ENCODE measurements at places on chromosomes 7 and 10.

DNA sequence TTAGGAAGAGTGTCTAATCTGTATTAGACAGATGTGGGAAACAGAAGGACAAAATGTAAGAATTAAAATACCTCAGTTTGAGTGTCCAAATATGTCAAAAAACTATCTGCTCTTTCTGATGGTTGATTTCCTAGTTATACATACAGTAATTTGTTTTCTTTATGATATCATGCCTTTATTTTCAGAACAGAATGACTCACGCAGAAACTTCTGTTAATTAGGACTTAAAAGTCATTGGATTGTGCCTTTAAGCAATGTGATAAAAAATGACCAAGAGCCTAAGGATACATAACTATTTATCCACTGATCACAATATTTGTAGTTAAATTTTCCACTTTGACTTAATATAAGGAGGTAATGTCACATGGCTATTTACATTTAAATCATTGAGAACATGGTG is 206.7 kb upstream of the PTPRZ1 start:
- DNase-seq: no peak

- no peak for DNase-seq
Measured at GRCh38 chr7:33707427-33707826, 197.9 kb upstream of the BMPER start.

- no peak for DNase-seq
Measured at GRCh38 chr7:83532219-83532618, 116.7 kb downstream of the SEMA3E start.

DNA sequence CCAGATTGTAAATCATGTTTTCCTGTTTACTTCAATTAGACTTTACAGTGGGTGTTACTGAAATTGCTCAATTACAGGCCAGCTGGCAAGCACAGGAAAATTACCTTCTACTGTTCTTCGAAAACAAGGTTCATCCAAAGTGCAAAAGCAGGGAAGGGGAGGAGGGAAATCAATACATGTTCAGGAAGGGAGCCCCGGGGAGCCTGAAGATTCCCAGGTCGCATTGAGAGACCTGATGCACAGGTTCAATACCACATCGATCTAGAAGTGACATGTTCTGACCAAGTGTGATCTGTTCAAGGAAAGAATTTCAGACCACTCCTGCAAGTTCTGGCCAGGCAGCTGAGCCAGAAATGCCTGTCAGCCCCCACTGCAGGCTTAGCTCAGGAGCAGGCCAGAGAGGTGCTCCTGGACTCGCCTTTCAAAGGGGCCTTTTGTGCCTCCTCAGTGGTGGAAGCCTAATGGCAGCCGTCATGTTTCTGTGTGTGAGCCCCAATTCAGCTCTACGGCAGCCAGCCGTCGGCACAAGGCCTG is 35.9 kb downstream of the FAM53B start:
- DNase-seq: no peak

DNA sequence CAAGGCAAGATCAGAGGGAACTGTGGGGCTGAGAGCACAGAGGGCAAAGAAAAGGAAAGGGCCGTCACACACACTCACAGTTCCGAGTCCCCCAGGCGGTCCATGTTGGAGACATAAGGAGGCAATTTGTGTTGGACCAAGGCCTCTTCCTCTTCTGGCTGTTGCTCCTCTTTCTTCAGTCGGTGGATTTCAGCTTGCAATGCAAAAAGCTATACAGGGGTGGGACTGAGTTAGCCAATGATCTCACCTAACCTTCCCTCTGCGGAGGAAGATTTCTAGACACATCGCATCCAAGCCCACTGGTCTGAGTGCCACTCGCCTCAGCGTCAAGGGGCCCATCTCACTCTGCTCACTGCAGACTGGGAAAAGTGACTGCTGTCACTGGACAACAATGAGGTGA is 5.5 kb downstream of the WDR91 start:
- DNase-seq: no peak

- no peak for DNase-seq
Measured at GRCh38 chr7:46215987-46216567, 295.0 kb upstream of the IGFBP3 start.

DNA sequence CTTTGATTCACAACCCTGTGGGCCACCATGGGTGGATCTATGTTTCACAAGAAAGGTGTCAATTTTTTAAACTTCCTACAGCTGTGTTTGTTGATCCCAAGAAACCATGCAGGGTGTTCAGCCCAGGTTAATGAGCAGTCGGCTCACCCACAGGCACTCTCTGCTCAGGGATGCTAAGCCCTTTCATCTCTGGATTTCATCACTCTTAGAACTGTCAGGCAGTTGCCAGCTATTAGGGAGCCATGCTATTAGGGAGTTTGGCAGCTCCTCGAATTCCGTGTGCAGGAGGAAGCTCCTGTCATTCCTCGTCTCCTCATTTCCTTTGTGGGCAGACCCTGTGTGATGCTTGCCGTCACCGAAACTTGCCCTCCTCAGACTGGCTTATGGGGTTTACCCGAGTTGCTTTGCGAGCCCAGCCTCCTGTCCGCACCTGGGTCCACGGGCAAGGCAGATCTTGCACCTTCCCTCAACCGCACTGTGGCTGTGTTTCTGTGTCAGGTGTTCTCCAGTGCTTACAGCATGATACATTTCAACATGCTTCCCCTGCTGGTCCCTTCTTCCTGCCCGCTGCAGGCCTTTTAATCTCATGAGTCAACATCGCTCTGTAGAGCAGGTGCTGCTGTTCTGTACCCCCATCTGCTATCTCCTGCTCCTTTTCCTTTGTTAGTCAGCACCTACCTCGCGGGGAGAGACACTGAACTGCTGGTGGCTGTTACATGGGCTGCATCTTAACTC is 509.8 kb downstream of the SUGCT start:
- DNase-seq: peak; percentile 1

- DNase-seq: no peak
Measured at GRCh38 chr7:114084472-114085312, 165.9 kb upstream of the PPP1R3A start.

- no peak for DNase-seq
Measured at GRCh38 chr7:5324961-5325360, 42.2 kb downstream of the SLC29A4 start.

GRCh38 chr7:1401011-1401410 is 58.3 kb downstream of the MICALL2 start:
- no peak for DNase-seq

DNA sequence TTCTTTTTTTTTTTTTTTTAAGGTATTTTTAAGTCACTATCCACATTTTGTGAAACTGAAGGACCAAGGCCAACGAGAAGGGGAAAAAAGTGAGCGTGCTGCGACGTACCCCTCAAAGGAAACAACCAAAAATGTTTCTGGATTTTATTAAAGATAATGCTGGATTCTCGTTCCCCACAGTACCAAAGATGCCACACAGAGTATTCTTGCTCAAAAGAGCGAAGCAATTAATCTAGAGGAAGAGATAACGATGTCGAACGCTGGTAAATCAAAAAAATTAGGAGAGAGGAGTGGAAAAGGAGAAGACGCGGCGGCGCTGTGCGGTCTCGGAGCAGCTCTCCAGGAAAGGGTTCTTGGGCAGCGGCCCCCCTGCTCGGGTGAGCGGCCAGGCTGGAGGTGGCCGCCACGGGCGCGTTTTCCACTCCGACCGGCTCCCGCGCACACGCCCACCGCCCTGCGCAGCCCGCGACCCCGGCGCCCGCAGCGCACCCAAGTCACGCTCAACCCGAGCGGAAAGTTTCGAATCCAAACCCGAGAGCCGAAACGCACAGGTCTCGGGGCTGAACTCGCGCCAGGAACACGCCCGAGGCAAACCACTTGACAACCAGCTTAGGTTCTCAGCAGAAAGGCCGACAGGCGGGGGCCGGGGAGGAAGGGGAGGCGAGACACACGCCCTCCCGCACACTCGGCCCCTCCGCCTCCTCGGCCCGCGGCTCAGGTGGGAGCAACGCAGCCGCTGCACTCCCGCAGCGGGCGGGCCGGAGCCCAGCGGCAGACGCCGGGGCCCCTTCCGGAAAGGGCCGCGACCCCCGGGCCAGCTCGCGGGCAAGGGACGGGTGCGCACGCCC is 989 bp downstream of the SRPK2 start:
- DNase-seq: peak; percentile 34

- no peak for DNase-seq
Measured at GRCh38 chr7:1733908-1734730, 64.0 kb downstream of the ELFN1 start.

DNA sequence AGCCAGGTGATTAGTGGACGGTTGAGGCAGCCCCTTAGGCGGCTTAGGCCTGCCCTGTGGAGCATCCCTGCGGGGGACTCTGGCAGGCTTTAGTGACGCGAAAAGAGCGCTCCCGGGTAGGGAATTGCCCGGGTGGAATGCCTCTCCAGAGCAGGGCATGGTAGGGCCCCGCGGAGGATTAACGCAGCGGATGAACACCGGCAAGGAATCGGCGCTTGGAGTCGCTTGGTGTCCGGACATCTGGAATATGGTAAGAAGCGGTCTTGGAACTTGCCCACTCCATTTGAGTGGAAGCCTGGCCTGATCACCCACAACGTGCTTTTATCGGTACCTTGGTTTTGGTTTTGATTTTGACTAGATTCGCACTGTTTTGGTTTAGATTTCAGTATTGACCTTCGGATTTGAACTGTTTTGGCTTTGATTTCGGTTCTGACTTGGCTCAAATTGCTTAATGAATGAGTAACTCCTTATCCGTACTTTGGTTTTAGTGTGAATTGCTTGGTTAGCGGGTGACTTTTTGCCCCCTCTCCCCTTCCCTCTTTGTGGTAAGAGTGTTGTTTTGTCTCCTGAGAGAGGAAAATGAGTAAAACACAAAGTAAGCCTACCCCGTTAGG is 24.2 kb upstream of the CHST3 start:
- DNase-seq: no peak

GRCh38 chr10:60008816-60009215 is 102.5 kb upstream of the CCDC6 start:
- DNase-seq: no peak

GRCh38 chr7:33423646-33424020 is 294.3 kb downstream of the BBS9 start:
- DNase-seq: no peak

GRCh38 chr10:82572744-82573143 is 697.8 kb downstream of the NRG3 start:
- no peak for DNase-seq

GRCh38 chr7:129530795-129531391 is 28.6 kb downstream of the SMKR1 start:
- peak; percentile 37 for DNase-seq
